Right ventricle myocardium superior (tissue), 1 donor: ENCODE measurements at places on chromosomes 13 and 19. TPM values are rescaled to one million over a fixed set of nuclear protein-coding genes. Genes with fewer than 3 reads are reported as not detected.

N4BP2L2 gene
- total RNA-seq = 123 TPM

ZNF625 gene
- total RNA-seq = 3.2 TPM

SLC6A16 gene
- 1.5 TPM for total RNA-seq

CEACAM20 gene
- not detected for total RNA-seq

FGF22 gene
- not detected for total RNA-seq

KCNC3 gene
- 2.0 TPM for total RNA-seq

NCAN gene
- total RNA-seq = not detected

LENG9 gene
- 1.1 TPM for total RNA-seq

FSD1 gene
- total RNA-seq = not detected

CDX2 gene
- total RNA-seq = not detected

LILRB2 gene
- total RNA-seq = 1.8 TPM

PRKCG gene
- total RNA-seq = not detected

CLEC11A gene
- 3.0 TPM for total RNA-seq

ZNF235 gene
- total RNA-seq = 3.3 TPM

ZNF560 gene
- not detected for total RNA-seq

CEACAM16 gene
- not detected for total RNA-seq

RXFP2 gene
- not detected for total RNA-seq

FUT2 gene
- not detected for total RNA-seq
